ENCODE measurements at places on chromosomes 11 and 22.

- DNase-seq: peak; percentile 61
These were observed 15.8 kb downstream of the TMEM258 start for GRCh38 chr11:61776561-61777075.

GRCh38 chr11:82523141-82523540, 210.5 kb downstream of the FAM181B start:
- no peak for DNase-seq

GRCh38 chr11:27362749-27363575, at the start of gene CCDC34:
TSS of gene CCDC34 (minus strand) at chr11:27363215. CDS start at chr11:27363194, 21 bp downstream.
- peak; percentile 70 for DNase-seq

DNA sequence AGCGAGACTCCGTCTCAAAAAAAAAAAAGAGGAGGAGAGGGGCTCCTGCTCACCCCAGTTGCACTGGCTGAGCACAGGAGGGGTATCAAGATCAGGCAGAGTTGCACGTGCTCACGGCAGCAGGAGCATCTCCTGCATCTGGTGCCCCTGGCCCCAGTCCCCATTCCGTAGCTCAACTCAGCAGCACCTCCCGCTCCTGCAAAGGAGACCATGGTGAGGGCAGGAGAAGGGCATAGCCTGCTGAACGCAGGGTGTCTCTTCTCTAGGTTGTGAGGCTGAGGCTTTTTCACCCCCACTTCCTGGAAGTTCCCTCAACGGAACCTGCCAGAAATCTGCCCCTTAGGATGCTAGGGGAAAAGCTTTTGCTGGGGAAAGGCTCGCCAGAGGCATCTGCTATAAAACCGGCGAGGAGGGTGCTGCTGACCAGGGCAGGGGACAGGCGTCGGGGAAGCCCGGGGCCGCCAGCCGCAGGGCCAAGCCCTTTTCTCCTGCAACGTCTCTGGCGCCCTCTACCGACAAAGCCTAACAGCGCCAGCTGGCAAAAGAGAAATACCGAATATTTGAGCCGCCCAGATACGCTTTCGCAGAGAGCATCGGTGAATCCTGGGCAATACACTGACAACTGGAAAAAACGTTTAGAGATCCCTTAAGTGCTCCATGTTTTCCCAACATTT, 1.0 kb upstream of the PPP6R2 start:
- peak; percentile 70 for DNase-seq

DNA sequence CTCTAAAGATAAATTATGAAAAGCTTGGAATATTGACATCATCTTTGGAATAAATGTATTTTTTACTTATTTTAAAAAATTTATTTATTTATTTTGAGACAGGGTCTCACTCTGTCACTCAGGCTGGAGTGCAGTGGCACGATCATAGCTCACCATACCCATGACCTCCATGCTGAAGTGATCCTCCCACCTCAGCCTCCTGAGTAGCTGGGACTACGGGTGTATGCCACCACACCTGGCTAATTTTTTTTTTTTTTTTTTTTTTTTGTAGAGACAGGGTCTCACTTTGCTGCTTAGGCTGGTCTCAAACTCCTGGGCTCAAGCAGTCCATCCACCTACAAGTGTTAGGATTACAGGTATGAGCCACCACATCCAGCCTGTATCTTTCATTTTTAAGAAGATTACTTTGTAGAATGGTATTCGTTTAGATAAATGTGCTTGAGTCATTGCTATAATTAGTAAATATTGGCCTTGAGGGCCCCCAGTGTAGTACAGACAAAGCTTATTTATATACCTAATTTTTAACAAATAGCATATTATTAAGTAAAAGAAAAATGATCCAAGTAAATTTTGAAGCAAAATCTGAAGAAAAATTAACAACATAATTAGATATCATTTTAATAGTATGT, 8.5 kb downstream of the SWAP70 start:
- no peak for DNase-seq

GRCh38 chr11:100672498-100673033, 14.5 kb upstream of the ARHGAP42 start:
- no peak for DNase-seq
